ENCODE measurements at places on chromosomes 7 and 10. TPM values are rescaled to one million over a fixed set of nuclear protein-coding genes. Genes with fewer than 3 reads are reported as not detected.

The TMEM213 gene
- 43.8 TPM for total RNA-seq

The ZNF479 gene
- not detected for total RNA-seq

The BAMBI gene
- 32.5 TPM for total RNA-seq

The UPK3BL1 gene
- total RNA-seq, result 41.7 TPM

The SERPINE1 gene
- total RNA-seq, result 3.4 TPM

The TAS2R40 gene
- not detected for total RNA-seq

The GLI3 gene
- 17.5 TPM for total RNA-seq

The FRMD4A gene
- total RNA-seq, result 63.1 TPM

The PIK3CG gene
- total RNA-seq, result 6.7 TPM

The SLC26A4 gene
- 3.2 TPM for total RNA-seq

The SPDYE5 gene
- total RNA-seq, result not detected

The COL17A1 gene
- total RNA-seq, result 1.2 TPM

The FBXL15 gene
- 14.8 TPM for total RNA-seq

The NUTM2B gene
- total RNA-seq, result 0.23 TPM

The PSD gene
- total RNA-seq, result 11.7 TPM

The STEAP1 gene
- 3.6 TPM for total RNA-seq

The PNLIPRP2 gene
- total RNA-seq, result not detected

The TCTN3 gene
- 48.3 TPM for total RNA-seq

The PDE6C gene
- not detected for total RNA-seq

The GIMAP7 gene
- total RNA-seq, result 8.0 TPM

The TAS2R5 gene
- 5.3 TPM for total RNA-seq

The TLX1 gene
- not detected for total RNA-seq

The CRYGN gene
- 1.2 TPM for total RNA-seq

The RPEL1 gene
- not detected for total RNA-seq

The GRM3 gene
- total RNA-seq, result 0.18 TPM

The XRCC2 gene
- total RNA-seq, result 4.1 TPM

The LRRC4 gene
- total RNA-seq, result 3.4 TPM

The PNLIPRP3 gene
- total RNA-seq, result not detected

The CAMK2G gene
- 25.4 TPM for total RNA-seq

The DDC gene
- total RNA-seq, result 32.0 TPM

The KCNIP2 gene
- total RNA-seq, result 5.1 TPM

The PRF1 gene
- 2.0 TPM for total RNA-seq
